ENCODE measurements at places on chromosomes 1 and 21.

GRCh38 chr1:7886405-7886745 is 33.5 kb upstream of the UTS2 start:
- DNase-seq, result no peak

DNA sequence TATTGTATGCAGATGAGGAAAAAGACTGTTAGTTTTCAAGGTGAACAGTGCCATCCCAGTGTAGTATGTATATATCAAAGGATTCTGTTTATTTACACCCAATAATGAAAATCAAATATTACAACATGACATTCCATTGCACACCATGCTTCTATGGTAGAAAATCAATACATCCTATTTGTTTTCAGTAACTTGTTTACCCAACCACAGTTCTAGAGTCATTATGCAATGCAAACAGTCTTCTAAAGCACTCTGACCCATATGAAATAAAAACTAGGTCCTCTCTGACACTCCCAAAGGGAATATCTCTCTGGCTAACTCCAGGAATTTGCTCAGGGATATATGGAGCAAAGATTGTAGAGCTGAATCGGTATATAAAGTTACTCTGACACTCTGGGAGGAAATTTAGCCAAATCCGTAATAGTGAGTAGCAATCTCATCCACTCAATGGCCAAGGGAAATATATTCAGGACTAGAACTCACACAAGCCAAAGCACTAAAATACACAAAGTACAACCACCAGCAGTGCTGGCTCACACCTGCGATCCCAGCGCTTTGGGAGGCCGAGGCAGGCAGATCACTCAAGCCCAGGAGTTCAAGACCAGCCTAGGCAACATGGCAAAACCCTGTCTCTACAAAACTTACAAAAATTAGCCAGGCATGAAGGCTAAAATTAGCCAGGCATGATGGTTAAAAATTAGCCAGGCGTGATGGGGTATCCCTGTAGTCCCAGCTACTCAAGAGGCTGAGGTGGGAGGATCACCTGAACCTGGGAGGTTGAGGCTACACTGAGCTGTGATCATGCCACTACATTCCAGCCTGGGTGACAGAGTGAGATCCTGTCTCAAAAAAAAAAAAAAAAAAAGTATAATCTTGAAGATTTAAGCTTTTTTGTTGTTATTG is 75.2 kb downstream of the RERE start:
- DNase-seq, result no peak

DNA sequence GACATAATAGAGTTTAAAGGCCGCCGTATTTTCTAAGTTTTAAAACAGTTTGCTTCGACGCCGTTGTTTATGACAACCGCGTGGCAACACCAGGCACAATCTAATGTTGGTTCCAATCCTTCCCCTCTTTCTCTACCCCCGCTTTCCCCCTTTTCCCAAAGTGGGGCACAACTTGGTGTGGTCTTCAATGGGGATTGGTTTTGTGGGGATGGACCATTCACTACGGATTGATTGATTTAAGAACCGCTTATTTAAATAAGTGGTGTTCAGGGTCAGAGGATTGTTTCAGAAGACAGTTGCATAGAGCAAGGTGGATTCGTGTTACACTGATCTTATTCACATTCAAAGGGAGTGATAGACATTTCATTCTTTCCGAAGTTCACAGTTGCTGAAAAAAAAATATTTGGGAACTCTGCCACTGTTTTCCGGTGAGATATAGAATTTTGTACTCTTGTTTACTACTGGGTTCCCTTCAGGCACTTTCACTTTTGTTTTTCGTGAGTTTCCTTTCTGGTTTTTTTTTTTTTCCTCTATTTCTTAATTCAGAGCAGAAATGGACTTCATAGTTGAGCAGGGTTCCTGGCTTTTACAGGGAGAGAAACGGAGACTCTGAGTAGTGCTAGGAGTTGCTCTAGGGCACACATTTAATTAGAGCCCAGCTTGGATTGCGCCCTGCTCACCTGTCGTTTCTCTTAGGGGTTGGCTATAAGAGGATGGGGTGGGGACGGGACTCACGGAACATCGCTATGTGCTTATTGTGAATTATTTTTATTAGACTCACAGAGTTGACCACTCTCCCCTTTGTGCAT is 79.6 kb upstream of the AK4 start:
- no peak for DNase-seq

DNA sequence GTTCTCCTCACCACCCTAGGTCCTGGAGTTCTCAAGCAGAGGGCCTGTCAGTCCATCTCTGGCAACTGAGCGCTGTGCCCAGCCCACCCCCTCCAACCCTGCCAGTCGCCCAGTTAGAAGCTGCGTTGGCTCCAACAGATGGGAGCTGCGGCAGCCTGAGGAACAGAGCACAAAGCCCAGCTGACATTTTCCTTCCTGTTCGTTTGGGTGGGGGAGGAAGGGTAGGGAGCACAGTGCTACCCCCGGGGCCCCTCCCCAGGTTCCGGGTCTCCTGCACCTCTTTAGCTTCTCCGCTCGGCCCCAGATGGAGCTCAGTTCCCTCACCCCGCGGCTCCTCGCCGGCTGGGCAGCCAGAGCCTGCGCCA is 1.4 kb downstream of the LRRN2 start:
- DNase-seq, result no peak

- DNase-seq, result no peak
Observed at GRCh38 chr1:198687429-198687828, 48.6 kb downstream of the PTPRC start.

Data from activated CD4-positive, CD25-positive, alpha-beta regulatory T cell treated with anti-CD3 and anti-CD28 coated beads, Interleukin-2, amount 50 U/mL, for 72 hours (primary cell).